Tibial nerve (tissue), 4 donors: ENCODE measurements at places on chromosomes 2 and 18.
A peak's percentile ranks its signal among the peaks of the same experiment; 100 is the strongest.

DNA sequence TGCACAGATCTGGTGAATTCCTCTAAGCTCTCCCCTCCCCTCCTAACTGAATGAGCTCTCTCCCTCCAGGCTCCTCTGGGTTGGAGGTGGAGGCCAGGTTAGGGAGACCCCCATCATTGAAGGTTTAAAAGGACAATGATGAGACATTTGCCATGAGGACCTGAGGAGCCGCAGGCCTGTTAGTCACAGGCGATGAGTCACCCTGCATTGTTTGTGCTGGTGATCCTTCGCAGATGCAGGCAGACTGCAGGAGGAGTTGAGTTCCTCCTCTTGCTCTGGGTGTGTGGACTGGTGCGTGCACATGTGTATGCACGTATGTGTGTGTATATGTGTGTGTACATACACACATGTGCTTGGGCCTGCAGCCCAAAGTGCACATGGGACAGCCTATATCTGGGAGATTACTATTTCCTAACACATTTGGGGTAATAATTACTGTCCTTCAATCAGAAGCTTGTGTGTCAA lies 42.0 kb downstream of the MCFD2 start:
- no peak overlapping the region for H3K4me3 ChIP-seq
- peaks cover 15% of the 10 kb centered on the region for H3K4me1 ChIP-seq
- H3K27ac ChIP-seq, result no peak overlapping the region

DNA sequence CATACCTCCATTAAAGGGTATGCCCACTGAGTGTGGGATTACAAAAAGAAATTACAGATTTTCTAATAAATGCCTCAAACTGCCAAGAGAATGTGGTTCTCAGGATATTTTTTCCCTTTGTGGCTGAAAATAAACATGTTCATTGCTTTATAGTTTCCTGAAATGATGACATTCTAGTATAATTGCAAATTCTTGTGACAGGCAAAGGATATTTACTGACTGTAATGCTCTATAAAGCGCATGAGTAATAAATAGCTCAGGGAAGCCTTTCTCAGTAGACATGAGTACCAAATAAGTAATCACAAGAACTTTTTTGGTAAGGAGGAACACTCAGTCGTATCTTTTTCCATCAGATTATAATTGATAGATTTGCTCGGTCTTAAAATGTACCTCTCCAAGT lies 72.3 kb downstream of the FTCDNL1 start:
- no peaks in the 10 kb centered on the region for H3K27me3 ChIP-seq
- no peaks in the 10 kb centered on the region for H3K36me3 ChIP-seq
- H3K27ac ChIP-seq, result no peak overlapping the region
- H3K4me3 ChIP-seq, result no peak overlapping the region
- no peak for DNase-seq

DNA sequence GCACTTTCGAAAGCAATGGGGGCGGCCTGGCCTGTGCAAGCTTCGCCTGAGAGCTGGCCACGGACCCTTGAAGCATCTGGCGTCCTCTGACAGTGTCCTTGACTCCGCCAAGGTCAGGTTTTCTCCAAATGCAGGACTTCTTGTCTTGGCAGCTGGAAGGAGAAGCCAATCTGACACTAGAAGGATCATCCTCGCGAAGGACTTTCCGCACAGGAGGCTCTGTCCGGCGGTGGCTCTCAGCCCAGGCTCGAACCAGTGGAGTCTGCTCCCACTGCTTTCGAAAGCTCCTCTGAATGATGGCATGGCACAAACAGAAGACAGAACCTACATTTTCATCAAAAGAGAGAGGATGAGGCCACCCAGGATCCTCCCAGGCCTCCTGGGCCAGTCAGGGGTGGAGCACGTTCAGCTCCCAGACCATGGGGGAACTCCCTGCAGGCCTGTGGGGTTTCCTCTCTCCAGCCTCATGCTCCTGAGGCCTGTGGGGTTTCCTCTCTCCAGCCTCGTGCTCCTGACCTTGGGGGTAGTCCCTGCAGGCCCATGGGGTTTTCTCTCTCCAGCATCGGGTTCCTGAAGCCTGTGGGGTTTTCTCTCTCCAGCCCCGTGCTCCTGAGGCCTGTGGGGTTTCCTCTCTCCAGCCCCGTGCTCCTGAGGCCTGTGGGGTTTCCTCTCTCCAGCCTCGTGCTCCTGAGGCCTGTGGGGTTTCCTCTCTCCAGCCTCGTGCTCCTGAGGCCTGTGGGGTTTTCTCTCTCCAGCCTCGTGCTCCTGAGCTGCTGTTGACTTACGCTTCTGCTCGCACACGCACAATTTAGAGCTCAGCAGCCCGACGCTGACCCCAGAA lies 396.5 kb upstream of the SALL3 start:
- DNase-seq, result no peak
- H3K27ac ChIP-seq, result no peak overlapping the region
- no peaks in the 10 kb centered on the region for H3K36me3 ChIP-seq
- no peaks in the 10 kb centered on the region for H3K27me3 ChIP-seq
- H3K4me3 ChIP-seq, result no peak overlapping the region

DNA sequence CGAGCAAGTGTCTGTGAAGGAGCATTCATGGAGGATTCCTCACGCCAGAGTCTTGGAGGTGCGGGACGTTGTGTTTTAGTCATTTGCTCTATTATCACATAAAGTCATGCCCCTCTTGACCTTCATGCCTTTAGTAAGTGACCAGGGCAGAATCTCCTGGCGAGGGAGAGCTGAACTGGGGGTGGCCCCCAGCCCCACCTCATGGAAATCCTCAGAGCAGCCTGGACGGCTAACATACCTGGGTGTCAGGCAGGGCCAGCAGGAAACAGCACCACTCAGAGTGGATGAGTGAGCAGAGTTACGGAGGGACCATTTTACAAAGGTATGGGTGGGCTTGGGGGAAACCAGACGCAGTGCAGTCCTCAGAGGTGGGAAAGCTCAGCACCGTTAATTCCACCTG lies 56.1 kb downstream of the MCFD2 start:
- H3K36me3 ChIP-seq, result no peaks in the 10 kb centered on the region
- peak overlapping the region; percentile 77 for H3K27ac ChIP-seq

- no peak for DNase-seq
- H3K4me1 ChIP-seq, result no peaks in the 10 kb centered on the region
- H3K36me3 ChIP-seq, result no peaks in the 10 kb centered on the region
- H3K4me3 ChIP-seq, result no peak overlapping the region
- H3K27me3 ChIP-seq, result no peaks in the 10 kb centered on the region
These were observed 9.8 kb upstream of the PAPOLG start for GRCh38 chr2:60746318-60746717.

GRCh38 chr2:133266041-133266925 lies 302.0 kb downstream of the NCKAP5 start:
- H3K27me3 ChIP-seq, result peaks cover 11% of the 10 kb centered on the region
- no peaks in the 10 kb centered on the region for H3K4me1 ChIP-seq

- no peaks in the 10 kb centered on the region for H3K27me3 ChIP-seq
- H3K4me3 ChIP-seq, result no peak overlapping the region
- H3K36me3 ChIP-seq, result no peaks in the 10 kb centered on the region
These were observed 322.9 kb upstream of the KCNJ3 start for GRCh38 chr2:154375579-154375931.

GRCh38 chr18:58578835-58579560 lies 49.9 kb downstream of the ALPK2 start:
- H3K27me3 ChIP-seq, result peaks cover 3% of the 10 kb centered on the region
- H3K27ac ChIP-seq, result no peak overlapping the region
- no peak overlapping the region for H3K4me3 ChIP-seq
- H3K36me3 ChIP-seq, result no peaks in the 10 kb centered on the region

DNA sequence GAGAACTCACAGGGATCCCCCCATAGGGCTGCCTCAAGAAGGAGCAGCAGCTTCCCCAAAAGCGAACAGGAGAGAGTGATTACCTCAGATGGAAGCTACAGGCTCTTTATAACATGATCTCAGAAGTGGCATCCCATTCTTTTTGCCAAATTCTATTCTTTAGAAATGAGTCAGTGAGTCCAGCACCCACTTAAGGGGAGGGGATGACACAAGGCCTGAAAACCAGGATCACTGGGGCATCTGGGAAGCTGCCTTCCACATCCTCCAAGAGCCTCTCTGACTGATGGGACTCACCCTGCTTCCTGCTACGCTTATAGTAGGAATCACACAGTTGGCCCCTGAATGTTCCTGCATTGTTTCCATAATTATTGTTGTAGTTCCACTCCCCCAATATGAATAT lies 96.5 kb downstream of the MAPK4 start:
- no peak overlapping the region for H3K27ac ChIP-seq
- no peaks in the 10 kb centered on the region for H3K27me3 ChIP-seq
- no peaks in the 10 kb centered on the region for H3K36me3 ChIP-seq
- no peaks in the 10 kb centered on the region for H3K4me1 ChIP-seq

DNA sequence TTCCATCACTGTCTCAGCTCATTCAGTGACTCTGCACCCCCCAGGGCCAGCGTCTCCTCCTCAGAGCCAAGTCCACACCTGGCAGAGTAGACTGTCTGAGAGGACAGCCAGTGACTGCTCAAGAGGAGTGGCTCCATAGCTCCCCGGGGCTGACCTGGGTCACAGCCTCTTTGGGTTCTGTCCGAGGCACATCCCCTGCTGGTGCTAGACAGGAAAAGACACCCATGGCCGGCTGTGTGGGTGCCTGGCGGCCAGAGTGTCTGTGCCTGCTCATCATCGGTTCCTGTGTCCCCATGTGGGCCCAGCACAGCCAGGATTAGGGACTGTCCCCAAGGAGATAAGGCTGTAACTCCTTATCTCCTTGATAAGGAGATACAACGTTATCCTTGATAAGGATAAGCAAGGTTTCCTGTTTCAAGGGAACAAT lies 3.5 kb upstream of the CROCC2 start:
- peaks cover 17% of the 10 kb centered on the region for H3K27me3 ChIP-seq
- no peak overlapping the region for H3K27ac ChIP-seq
- no peaks in the 10 kb centered on the region for H3K36me3 ChIP-seq
- no peak overlapping the region for H3K4me3 ChIP-seq

DNA sequence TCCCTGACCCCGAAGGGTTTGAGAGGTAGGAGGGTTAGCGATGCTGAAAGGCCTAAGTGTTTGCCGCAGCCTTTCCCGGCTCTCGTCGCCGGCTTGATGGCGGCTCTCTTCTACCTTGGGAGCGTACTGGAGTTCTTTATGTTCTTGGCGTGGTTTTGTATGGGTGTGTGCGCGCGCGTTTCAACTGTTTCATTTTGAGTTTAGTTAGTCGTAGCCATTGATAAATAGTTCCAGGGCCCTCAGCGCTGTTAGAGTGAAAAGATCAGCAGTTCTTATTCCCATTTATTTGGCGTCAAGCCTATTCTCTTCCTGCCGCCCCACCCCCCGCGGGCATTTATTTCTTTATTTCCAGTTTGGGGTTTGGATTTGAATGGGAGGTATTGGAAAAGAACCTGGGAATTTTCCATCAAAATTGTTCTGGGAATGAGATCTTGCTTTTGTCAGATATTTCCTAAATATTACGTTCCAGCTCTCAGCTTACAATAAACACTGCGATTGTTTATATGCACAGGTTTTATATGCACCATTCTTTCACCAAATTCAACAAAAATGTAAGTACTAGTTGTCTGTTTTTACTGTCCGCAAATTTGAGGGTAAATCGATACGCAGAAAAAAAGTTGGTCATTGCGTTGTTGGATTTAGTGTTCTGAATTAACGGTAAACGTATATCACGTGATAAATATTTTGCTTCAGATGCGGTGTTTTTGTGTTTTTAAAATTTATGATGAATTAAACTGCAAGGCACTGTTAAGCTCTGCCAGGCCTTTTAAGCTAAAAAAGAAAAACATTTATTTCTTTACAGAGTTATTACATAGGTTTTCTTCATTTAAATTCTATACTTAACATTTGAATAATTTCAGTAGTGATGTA lies 954 bp downstream of the CCNT2 start:
- peaks cover 23% of the 10 kb centered on the region for H3K4me1 ChIP-seq
- peak overlapping the region; percentile 95 for H3K27ac ChIP-seq
- peak overlapping the region; percentile 94 for H3K4me3 ChIP-seq
- peak; percentile 16 for DNase-seq
- no peaks in the 10 kb centered on the region for H3K36me3 ChIP-seq

GRCh38 chr18:77495982-77496690 lies 246.5 kb downstream of the GALR1 start:
- H3K27ac ChIP-seq, result peak overlapping the region; percentile 36
- H3K4me1 ChIP-seq, result no peaks in the 10 kb centered on the region
- no peak overlapping the region for H3K4me3 ChIP-seq

- no peak overlapping the region for H3K27ac ChIP-seq
- peaks cover 3% of the 10 kb centered on the region for H3K27me3 ChIP-seq
- H3K36me3 ChIP-seq, result no peaks in the 10 kb centered on the region
- H3K4me3 ChIP-seq, result no peak overlapping the region
- DNase-seq, result no peak
- no peaks in the 10 kb centered on the region for H3K4me1 ChIP-seq
These were observed 5.4 kb downstream of the POU3F3 start for GRCh38 chr2:104859291-104859765.

- no peak for DNase-seq
- no peaks in the 10 kb centered on the region for H3K27me3 ChIP-seq
- peaks cover 7% of the 10 kb centered on the region for H3K4me1 ChIP-seq
- no peak overlapping the region for H3K27ac ChIP-seq
These were observed 35.1 kb upstream of the RASGRP3 start for GRCh38 chr2:33441235-33441810.

- no peaks in the 10 kb centered on the region for H3K4me1 ChIP-seq
- no peaks in the 10 kb centered on the region for H3K36me3 ChIP-seq
- H3K27ac ChIP-seq, result no peak overlapping the region
- no peak for DNase-seq
- no peak overlapping the region for H3K4me3 ChIP-seq
These were observed 558.8 kb upstream of the PIK3C3 start for GRCh38 chr18:41396211-41396610.

DNA sequence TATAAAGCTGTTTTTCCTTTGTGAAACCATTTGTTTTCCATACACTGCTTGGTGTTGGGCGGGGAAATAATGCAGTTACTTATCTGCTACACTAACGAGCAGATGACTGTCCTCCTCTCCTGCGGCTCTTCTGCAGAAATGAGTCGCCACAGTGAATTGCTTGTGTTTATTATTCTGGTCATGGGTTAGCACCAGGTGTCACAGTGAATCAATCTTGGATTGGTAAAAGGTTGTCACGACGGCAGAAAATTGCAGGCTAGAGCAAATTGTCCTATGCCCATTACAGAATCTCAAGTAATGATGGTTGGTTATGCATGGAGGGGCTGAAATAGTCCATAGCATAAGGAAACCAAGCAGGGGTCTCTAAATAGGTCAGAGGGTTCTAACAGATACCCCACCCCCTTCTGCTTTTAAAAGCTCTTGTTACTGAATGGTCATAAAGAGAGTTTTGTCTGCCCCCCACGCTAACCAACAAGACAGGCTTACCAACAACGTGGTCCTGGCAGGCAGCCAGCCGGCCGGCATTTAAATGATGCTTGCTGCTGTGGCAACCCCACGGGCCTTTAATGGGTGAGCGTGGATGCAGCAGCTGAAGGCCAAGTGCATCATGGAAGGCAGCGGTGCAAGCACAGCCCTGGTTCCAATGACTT lies 29.5 kb downstream of the RAB31 start:
- H3K27ac ChIP-seq, result no peak overlapping the region
- H3K4me3 ChIP-seq, result no peak overlapping the region
- no peak for DNase-seq
- H3K27me3 ChIP-seq, result no peaks in the 10 kb centered on the region

- no peaks in the 10 kb centered on the region for H3K36me3 ChIP-seq
- H3K27ac ChIP-seq, result no peak overlapping the region
- no peak overlapping the region for H3K4me3 ChIP-seq
- no peaks in the 10 kb centered on the region for H3K4me1 ChIP-seq
- no peak for DNase-seq
These were observed 57.8 kb upstream of the SPP2 start for GRCh38 chr2:233992513-233993217.
